ENCODE measurements at places on chromosomes 7 and 10. TPM values are rescaled to one million over a fixed set of nuclear protein-coding genes. Genes with fewer than 3 reads are reported as not detected.

The SUFU gene
- 2.3 TPM for total RNA-seq

The ELN gene
- 4.2 TPM for total RNA-seq

The HOXA4 gene
- total RNA-seq = 0.14 TPM

The PRSS2 gene
- total RNA-seq = not detected

The NRG3 gene
- not detected for total RNA-seq
